ENCODE measurements at places on chromosomes 7 and 10.

GRCh38 chr10:107576746-107577145, 412.2 kb upstream of the SORCS1 start:
- DNase-seq: peak; percentile 11

DNA sequence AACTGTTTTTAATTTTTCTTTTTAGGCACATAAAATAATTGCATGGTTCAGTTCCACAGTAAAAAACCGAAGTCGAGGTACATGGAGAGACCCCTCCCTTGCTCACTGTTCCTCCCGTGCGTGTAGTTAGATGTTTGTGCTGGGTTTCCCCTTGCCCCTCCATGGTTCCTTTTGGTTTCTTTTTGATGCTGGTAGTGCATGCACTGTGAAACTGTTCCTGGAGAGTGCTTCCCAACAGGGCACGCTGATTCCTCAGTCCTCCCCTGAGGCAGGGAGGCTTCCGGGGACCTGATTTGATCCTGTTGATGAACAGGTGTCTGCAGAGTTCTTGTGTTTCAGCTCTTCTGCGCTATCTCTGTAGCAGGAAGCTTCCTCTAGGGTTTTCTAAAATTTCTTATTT, 69.5 kb downstream of the ADCY1 start:
- no peak for DNase-seq

DNA sequence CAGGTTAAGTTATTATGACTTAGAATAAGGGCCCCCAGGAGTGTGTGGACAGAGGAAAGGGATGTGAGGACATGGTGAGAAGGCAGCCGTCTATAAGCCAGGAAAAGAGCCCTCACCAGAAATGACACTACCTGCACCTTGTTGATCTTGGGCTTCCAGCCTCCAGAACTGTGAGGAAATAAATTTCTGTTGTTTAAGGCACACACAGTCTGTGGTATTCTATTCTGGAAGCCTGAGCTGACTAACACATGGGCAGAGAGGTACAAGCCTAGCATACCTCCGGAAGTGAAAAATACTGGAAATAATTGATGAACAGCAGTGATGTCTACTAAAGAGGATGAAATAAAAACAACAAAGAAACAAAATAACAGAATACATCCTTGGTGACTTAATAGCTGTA, 46.1 kb upstream of the GRB10 start:
- no peak for DNase-seq

DNA sequence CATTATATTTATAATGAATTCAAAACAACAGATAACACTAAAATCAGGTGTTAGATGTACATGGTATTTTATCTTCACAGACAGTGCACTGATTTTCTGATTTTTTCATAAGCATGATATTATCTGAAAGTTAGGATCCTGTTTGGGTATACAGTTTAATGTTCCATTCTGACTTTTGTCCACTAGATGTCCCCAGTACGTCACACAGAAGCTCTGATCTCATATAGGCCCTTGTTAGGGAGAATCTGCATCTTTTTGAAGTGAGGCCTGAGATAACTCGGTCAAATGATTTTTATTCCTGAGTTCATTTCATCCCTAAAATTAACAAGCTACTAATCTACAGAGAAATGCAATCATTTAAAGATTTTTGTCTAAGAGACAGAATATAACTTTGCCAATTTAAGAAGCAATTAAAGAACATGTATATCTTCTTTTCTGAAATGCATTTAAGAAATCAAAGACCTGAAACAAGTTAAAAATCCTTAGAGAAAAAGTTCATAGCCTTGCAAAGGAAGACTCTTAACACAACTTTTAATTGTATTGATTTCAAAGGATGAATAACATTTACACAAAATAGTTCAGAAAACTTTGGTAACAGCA, 72.0 kb upstream of the TES start:
- DNase-seq: peak; percentile 74

- no peak for DNase-seq
These were observed 10.3 kb upstream of the PBLD start for GRCh38 chr10:68342909-68343516.

DNA sequence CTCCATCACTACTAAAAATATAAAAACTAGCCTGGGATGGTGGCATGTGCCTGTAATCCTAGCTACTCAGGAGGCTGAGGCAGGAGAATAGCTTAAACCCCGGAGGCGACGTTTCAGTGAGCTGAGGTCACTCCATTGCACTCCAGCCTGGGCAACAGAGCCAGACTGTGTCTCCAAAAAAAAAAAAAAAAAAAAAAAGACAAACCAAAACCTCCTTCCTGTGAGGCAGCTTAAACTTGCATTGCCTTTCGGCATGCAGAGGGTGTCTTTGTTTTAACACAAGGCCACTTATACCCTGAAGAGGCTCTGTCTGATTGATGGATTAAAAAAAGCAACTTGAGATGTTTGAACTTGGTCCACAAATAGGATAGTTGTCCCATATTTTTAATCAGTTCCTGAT, 128.4 kb upstream of the RSU1 start:
- DNase-seq: no peak

GRCh38 chr10:49783645-49784044, 21.5 kb upstream of the OGDHL start:
- DNase-seq: no peak

DNA sequence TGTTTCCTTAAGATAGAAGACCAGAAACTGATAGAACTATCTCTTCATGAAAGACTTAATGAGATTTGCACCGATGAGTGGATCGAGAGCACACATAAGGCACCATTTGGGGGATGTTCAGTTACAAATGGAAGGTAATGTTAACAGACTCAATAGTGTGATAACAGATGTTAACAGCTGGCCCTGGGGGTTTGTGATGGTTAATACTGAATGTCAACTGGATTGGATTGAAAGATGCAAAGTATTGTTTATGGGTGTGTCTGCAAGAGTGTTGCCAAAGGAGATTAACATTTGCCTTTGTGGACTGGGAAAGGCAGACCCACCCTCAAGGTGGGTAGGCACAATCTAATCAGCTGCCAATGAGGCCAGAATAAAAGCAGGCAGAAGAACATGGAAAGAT, 130.5 kb upstream of the DGKB start:
- no peak for DNase-seq

DNA sequence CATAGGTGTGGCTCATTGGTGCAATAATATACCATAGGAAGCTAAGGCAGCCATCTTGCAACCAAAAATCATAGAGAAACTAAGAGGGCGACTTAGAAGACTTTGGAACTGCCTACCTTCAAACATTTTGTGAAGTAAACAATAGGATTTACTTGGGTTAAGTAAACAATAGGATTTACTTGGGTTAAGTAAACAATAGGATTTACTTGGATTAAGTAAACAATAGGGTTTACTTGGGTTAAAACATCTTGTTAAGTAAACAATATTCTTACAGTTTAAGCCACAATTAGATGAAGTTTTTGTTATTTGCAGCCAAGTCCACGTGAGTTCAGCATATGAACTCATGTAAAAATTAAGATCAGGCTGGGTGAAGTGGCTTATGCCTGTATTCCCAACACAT, 722.4 kb upstream of the AUTS2 start:
- no peak for DNase-seq

DNA sequence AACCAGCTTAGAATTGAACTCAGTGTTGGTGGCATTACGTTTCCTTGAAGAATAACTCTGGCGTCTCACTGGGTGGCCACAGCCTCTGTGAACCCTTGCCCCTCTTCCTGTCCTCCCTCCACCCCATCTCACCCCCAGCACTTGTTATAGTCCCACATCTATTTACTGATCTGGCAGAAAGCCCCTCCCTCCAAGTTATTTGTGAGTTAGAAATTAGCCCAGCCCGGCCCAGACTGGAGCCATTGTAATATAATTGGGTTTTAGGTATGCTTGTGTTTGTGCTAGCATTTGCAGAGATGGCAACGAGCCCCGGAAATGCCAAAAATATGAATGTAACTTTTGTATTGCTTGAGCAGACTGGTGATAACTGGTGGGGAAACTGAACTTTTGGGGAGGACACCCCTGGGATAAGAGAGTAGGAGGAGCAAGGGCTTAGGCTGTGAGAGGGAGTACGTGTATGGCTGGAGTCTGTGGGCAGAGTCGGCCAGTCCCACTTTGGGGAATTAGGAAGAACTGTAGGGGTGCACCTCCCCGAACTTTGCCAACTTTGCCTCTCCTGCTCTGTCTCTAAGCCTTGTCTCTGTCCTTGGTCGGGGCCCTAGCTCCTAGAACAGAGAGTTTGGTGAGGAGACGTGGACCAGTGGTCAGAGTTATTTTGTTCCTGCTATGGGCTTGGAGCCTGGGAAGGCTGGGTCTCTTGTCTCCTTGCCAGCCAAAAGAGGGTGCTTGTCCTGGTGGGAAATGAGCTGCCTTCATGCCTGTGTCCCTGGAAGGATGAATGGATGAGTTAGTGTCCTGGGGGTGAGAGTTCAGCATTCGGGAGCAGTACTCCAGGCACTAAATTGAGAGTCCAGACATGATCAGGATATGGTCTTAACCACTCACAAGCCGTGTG, 19.3 kb upstream of the TRIM8 start:
- no peak for DNase-seq

GRCh38 chr7:135232720-135233119, 918 bp upstream of the STRA8 start:
- DNase-seq: no peak

DNA sequence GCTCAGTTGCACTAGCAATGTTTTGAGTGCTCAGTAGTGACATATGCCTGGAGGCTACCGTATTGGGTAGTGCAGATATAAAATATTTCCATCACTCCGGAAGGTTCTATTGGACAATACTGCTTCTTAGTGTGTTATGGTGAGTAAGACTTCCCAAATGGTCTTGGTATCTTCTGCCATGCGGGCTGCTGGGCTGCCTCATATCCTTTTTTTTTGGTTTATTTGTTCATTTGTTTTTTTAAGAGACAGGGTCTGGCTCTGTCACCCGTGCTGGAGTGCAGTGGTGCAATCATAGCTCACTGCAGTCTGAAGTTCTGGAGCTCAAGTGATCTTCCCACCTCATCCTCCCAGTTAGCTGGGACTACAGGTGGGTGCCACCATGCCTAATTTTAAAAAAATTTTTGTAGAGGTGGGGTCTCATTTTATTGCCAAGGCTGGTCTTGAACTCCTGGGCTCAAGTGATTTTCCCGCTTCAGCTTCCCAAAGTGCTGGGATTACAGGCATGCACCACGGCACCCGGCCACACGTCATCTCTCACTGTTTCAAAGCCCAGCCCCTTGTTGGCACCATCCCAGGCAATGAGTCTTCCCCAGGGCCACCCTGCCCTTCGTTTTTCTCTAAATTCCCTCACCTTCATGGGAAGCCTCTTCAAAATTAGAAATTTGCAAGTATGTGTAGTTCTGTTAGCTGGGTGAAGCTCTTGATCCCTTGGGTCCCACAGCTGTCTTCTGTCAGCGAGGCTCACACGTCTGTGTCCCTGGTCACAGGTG, 111.0 kb upstream of the KLF14 start:
- no peak for DNase-seq

DNA sequence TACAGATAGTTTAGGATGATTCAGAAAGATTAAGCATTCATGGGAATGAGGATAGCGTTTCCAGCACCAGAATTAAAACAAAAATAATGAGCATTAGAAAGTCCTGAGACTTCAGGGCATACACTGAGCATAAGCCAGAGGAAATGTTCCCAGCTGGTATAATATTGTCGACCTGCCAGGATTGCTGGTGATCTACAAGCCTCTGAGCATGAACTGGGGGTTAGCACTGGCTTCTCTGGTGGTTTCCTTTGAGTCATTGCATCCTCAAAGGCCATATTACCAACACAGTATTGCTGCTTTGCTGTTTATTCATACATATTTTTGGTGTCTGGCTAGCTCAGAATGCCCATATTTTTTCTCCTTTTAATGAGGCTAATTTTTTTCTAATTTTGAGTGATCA, 10.7 kb upstream of the ATRNL1 start:
- DNase-seq: no peak

DNA sequence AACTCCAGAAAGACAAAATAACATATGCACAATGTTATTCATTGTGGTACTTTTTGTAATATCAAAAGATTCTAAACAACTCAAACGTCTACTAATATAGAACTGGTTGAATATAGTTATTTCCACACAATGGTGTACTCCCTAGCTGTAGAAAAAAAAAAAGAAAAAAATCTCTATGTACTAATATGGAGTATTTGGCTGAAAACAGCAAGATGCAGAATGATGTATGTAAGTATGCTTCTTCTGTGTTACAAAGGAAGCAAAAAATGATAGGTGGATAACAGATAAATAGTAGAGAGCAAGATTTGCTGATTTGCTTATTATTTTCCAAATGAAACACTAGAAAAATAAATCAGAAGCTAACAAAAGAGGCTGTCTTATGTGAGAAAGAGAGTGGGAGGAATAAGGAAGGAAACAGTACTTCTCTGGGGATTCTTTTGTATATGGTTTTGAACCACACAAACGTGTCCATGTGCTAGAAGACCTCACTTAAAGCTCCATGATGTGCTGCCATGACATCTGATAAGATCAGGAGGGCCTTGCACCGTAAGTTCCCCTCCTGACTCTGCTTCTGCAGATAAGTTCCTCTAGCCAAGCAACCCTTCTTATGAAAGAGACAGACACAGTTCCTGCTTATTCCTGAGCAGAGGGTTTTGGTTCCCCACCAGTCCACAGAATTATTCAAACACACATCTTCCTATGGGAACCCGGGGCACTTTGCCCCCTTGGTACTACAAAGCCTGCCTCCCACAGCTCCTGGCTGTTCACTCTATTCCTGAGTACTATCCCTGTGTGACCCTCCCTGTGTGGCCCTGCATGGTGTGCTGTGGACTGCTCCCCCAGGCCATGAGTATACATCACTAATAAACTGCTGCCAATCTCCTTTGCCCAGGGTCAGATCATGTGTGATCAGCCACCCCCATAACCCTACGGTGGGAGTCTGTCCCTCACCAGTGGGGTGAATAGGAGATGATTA, 159.1 kb downstream of the CCDC71L start:
- DNase-seq: peak; percentile 16

DNA sequence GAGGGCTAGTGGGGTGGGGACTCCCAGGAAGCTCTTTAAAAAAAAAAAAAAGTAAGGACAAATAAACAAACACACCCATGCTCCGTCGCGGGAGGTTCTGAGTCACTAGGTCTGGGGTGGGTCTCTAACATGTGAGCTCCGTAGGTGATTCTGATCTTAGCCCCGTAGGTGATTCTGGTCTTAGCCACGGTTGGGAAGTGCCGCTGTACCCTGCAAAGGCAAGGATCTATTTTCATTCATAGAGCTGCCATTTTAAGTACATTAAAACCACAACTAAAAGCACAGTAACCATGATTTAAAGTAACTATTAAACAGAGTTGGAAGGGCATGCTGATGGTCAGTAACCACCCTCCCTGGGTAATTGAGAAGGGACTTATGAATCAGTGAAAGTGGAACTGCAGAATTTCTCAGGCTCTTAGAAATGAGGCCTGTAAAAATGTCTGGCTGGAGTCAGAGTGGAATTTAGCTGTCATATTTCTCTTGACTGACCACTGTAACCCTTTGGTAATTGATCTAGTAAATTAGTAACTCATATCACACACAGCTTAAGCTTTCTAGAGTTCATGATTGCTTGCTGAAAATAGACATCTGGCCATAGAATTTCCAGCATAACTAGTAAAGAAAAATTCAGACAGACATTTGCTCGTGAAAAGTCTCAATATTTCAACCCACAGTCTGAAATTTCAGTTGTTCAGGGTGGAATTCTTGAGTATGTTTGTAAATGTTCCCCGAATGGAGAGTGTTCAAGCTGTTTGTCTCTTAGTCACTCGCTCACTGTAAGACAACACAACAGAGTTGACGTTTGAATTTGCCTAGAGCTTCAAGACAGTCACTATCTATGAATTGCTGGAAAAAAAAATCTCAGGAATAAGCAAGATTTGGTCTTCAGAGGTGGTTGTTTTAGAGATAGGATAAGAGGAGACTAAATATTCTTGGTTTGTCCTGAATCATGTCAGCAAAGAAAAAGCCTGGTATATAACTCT, 34.2 kb upstream of the TCF7L2 start:
- DNase-seq: no peak

GRCh38 chr7:26853788-26854393, 10.5 kb downstream of the SKAP2 start:
- DNase-seq: peak; percentile 26

All from globus pallidus (tissue), 1 donor.